ENCODE measurements at places on chromosomes 2 and 18.
A peak's percentile ranks its signal among the peaks of the same experiment; 100 is the strongest.

DNA sequence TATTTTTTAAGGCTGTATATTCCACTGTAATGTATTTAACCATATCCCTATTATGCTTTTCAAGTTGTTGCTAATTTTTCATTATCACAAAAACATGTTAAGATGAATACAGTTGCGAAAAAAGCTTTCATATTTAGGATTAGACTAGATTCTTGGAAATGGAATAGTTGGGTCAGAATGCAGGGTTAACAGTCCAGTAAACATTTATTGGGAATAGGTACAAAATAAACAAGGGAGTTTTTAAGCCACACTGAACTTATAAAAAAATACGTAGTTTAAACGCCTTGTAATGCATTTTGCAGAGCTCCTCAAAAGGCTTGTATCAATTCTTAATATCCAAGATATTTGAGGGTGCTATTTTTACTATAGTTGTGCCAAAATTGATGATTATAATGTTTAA lies 35.6 kb downstream of the RPE start:
- no peak for DNase-seq

DNA sequence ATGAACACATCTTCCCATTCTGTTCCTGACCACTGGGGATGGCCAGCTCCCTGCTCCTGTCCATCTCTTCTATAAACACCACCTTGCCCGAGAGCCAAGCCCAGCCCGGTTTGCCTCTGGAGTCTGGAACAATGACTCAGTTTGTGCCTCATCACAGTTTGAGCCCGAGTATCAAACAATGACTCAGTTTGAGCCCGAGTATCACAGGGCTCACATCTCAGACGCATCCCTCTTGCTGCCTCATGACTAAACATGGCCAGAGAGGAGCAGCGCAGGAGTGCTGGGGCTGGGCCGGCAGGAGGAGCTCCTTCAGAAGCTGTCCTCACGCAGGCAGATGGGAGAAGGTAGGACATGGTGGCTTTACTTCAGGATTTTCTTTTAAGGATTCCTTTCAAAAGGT lies 68.7 kb downstream of the PXDN start:
- DNase-seq, result no peak

GRCh38 chr2:239968717-239969116 lies 56.4 kb downstream of the NDUFA10 start:
- no peak for DNase-seq

- no peak for DNase-seq
These were observed 2.4 kb downstream of the CASP8 start for GRCh38 chr2:201262718-201263117.

- peak; percentile 6 for DNase-seq
These were observed 5.2 kb upstream of the FHL2 start for GRCh38 chr2:105403783-105404698.

GRCh38 chr2:209380293-209380692 lies 43.6 kb upstream of the MAP2 start:
- DNase-seq, result no peak

- no peak for DNase-seq
These were observed 98.6 kb downstream of the CAPN13 start for GRCh38 chr2:30708491-30709290.

DNA sequence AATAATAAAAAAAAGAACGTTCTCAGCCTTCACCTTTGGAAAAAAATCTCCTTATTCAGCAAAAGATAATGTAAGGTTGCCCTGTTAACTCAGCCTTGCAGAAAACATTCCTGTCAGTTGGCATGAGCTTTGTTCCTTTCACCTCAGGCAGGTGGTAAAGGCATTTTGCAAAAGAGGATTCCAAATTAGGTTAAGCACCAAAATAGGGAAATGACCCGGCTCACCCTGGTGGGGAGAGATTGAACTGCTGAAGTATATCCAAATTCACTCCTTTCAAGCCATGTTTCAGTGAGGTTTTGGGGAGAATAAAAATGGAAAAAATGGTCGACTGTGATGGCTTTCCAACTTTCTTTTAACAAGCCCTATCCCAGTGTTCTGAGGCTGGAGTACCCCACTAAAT lies 1988.8 kb upstream of the PIK3C3 start:
- no peak for DNase-seq

DNA sequence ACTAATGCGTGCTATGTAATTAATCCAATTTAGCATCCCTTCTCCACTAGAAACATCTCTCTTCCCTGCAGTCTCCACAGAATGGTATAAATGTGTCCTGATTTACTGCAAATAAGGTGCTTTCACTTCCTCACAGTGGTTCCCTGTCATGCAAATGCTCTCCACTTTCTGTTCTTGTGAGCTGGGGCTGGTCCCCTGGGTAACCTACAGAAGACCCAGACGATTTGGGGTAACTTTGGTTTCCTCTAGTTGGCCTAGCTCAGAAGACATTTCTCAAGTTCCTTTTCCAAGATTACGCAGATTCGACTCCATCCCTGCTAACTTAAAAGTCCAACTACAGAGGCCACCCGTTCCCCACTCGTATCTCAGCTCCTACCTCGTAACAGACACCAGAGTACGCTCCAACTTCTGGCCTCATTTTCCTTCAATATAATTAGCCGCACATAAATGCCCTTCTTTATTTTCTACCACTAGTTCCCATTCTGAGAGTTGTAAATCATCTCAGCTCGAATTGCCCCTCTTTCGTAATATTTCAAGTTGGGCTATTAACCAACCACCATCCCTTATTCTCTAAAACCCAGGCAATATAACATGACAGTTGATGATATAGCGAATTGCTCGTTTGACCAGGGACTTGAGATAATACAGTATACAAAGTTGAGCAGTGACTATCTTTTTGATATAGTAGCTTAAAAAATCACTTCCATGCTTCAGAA lies 28.8 kb upstream of the NEDD4L start:
- DNase-seq, result no peak

DNA sequence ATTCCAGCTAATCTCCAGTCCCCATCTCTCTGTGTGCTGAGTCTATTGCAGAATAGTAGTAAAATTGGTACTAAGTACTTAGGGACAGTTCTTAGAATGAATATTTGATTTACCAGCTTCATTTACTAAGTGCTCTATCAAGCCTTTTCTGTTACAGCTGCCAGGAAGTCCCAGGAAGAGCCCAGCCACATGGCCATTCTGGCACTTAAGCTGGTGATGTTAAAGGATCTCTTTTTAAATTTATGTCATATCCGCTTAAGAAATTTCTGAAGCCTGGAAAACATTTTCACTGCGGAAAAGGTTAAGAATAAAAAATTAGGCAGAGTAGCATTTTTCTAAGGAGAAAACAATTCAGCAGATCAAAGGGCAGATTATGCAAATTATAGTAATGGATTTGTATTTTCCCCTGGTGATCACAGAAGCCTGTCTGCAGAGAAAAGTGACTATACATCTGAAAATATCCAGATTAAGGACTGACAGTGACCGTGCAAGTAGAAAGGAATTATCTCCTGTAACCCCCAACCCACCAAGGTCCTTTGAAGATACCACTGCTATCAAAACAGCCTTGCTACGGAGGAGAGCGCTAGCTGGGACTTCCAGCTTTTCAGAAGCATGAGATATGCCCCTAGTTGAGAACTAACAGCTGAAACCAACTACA lies 260.8 kb downstream of the SH3BP4 start:
- DNase-seq, result no peak

DNA sequence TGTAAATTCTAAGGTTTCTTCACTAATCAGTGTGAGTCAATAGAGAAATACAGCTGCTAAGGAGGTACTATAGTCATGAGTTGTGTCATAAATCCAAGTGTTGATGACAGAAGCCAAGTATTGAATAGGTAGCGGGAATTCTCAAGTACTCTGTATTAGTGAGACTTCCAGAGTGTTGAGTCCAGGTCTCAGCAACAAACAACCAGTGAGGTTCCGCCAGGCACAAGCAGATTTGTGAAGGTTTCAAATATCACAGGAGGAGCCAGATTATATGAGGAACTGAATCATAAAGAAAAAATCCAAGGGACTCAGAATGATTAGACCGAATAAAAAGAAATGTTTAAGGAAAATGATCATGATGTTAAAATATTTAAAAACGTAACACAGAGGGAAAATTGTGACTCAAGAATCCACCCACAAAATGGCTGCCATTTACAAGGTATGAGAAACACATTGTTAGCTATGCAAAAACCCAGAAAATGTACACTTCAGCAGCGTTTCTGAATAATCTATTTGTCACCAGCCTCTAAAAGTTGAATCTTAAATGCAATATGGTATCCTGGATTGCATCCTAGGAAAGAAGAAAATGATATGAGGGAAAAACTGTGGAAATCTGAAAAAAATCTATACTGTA lies 27.3 kb upstream of the EVA1A start:
- no peak for DNase-seq

DNA sequence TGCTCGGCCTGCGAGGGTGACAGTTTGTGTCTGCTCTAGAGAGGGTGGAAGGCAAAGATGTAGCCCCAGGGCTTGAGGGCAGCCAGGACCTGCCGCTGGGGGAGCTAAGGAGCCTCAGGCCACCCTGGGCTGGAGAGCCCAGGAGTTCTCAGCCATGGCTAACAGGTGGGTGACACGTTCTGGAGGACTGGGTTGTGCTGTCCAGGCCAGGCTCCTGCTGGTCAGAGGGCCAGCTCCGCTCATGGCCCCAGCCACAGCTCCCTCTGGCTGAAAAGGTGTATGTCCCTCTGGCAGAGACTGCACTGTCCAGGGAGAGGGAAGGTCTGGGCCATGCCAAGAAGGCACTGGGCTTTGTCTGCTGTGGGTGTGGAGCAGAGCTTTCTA lies 19.2 kb downstream of the TMEM185B start:
- DNase-seq, result no peak

DNA sequence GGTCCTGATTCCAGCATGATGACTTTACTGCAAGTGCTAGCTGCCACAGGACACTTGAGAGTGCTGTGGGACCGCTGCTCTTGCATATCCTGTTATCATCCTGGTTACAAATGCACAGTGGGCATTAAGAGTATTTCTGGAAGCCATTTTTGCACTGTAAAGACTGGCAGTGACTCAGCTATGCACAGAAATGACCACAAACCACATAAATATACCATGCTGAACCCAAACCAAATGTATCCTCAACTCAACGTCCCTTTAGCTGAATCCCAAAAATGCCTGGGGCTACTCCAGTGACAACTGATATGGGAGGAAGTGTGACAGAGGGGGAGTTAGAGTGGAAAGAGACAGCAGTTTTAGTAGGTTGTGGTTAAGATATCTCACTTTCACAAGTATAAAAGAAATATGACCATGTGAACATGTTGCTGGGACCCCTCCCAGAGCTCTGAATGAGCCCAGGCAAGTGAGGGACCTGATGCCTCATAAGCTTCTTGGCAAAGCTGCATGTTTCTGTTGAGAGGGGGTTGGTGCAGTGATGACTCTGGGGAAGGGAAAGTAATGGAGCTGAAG lies 37.3 kb downstream of the RHBDD1 start:
- DNase-seq, result no peak

- no peak for DNase-seq
These were observed 138.4 kb downstream of the EIPR1 start for GRCh38 chr2:3238951-3239841.

DNA sequence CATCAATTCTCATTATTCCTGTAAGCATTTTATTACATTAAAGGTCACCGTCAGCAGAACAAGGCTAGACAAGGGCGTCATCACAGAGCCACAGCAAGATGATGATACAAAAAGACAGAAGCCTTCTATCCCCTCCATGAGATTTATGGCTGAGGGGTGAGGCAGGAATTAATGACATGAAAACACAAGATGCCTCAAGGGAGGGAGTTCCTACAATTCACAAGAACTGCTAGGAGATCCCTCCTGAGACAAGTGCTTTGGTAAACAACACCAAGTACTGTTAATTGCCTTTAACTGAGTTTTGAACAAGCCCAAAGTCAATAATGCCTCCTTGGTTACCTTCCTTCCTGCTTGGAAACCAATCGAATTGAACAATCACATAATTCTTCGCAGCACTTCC lies 14.1 kb downstream of the ADD2 start:
- no peak for DNase-seq

DNA sequence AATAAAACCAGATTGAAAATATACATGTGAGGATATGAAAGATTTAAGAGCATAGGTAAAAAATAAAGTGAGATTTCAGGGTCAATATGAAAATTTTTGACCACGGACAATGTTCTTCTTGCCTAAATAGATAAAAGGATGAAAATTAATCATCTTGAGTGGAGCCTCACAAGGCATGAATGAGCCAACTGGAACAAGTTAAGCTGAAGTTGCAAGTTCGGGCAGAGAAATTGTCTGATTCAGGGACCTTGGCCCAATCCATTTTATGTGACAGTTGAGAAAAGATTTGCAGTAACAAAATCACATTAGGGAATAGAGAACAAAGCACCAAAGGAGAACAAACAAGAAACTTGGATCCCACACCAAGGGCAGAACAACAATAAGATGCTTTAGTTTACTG lies 305.3 kb downstream of the TMX3 start:
- DNase-seq, result no peak

GRCh38 chr18:78737006-78737915 lies 242.4 kb upstream of the SALL3 start:
- no peak for DNase-seq

- no peak for DNase-seq
These were observed 90.9 kb downstream of the CAPN13 start for GRCh38 chr2:30716123-30716900.

DNA sequence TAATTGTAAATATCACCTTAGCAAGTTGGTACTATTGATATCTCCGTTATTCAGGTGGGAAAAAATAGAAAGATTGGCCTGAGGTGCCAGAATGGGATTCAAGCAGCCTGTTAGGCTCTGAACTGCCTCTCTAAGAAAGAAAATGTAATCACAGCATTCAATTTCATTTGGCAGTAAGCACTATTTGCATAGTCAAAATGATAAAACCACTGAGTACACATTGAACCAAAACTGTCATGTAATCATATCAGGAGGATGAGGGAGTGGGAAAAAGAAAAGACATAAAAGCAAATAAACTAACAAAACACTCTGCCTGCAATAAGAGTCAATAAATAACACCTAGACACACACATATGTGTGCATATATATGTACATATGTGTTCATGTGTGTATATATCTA lies 103.9 kb upstream of the TACR1 start:
- no peak for DNase-seq

- DNase-seq, result no peak
These were observed 132.8 kb downstream of the THADA start for GRCh38 chr2:43462866-43463641.

DNA sequence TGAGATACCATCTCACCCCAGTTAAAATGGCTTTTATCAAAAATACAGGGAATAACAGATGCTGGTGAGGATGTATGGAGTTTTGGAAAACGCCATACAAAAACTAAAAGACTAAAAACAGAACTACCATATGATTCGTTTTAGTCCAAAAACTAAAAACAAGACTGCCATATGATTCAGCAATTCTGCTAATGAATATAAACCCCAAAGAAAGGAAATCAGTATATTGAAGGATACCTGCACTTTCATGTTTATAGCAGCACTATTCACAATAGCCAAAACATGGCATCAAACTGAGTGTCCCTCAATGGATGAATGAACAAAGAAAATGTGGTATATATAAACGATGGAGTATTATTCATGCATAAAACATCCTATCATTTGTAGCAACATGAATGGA lies 224.4 kb upstream of the MC4R start:
- DNase-seq, result no peak

DNA sequence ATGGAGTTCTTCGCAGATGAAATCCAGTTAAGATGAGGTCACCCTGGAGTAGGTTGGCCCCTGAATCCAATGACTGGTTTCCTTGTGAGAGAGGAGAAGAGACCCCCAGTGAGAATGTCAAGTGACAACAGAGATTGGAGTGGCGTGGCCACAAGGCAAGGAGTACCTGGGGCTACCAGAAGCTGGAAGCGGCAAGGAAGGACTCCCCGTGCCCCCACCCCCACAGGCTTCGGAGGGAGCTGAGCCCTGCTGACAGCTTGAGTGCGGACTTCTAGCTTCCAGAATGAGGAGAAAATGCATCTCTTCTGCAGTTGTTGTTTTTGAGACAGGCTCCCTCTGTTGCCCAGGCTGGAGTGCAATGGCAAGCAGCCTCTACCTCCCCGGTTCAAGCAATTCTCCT lies 78.0 kb upstream of the HPCAL1 start:
- DNase-seq, result no peak

All from SHP77 treated with DMSO at 0.1 percent for 48 hours (cell line).